ENCODE measurements at places on chromosomes 2 and 18.

DNA sequence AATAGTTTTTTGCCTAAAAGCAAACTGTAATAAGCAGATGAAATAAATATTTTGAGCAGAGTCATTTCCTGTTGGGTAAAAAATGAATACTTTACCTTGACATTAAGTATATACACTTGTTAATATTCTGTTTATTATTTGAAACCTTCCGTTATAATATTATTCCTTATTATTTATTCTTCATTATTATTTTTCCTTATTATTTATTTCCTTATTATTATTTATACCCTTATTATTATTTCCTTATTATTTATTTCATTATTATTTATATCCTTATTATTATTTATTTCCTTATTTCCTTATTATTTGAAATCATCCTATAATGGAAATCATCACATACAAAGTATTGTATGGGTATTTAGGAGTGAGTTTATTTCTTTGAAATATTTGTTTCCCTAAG, 232.2 kb upstream of the RBBP8 start:
- DNase-seq: no peak

DNA sequence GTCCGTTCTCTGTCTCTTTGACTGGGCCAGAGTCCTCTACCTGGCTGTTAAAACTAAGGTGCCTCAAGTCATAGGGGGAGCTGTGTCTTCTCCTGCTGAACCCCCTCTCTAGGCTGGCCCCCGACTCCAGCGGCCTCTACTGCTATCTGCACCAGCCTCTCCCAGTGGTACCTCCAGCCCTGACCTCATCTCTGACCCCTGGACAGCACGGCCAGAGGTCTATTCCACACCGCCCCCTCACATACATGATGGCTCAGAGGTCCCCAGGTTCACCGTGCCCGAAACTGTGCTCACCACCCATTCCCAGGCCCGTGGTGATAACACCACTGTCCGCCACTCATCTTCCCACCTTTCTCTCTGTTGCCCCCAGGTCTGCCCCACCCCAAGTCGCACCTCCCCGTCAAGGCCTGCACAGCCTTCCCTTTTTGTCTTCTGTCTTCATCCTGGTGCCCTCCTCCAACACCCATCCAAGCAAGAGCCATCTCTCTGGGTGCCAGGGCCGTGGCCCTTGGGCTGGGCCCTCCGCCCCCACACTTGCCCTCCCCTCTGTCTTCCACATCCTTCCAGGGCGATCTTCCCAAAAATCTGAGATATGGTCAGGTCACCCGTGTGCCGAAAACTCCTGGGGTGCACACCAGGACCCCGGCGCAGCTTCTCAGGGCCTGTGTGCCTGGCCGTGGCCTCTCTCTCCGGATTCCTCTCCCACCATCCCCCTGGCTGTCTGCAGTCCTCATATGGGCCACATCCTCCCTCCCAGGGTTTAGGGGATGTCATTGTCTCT, 134.4 kb upstream of the ID2 start:
- DNase-seq: no peak

- DNase-seq: no peak
Measured at GRCh38 chr2:15920696-15921095, 19.7 kb upstream of the MYCN start.

DNA sequence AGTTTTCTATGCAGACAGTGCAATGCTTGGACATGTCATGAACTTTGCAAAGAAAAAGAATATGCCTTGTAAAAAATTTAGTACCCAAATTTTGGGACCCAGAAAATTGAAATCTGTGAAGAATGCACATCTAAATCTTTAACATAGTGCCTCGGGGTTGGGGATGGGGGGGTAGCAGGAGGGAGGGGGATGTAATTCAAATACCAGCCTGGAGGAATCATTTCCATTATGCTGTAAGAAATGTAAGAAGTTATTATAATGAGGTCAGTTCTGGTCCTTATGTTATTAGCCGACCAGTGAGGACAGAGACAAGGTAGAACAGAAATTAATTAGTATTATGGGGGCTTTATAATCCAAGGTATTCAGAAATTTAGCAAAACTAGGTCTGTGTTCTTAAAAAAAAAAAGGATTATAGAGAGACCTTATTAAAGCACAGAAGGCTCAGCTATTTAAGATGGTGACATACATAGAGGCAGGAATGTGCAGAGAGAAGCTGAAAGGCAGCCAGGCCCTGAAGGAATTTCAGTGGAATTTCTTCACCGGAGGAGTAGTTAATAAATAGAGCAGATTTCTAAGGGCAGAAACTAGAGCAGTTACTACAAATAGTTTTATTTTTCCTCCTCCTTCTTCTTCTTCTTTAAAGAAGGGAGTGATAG, 89.0 kb upstream of the RBMS1 start:
- no peak for DNase-seq

GRCh38 chr18:61922435-61922834, 29.6 kb upstream of the RNF152 start:
- no peak for DNase-seq
